ENCODE measurements at places on chromosomes 6 and 20.

GRCh38 chr6:147941143-147941542 lies 401.5 kb upstream of the SASH1 start:
- no peak for DNase-seq

GRCh38 chr6:109373762-109374161 lies 8.5 kb downstream of the CD164 start:
- no peak for DNase-seq

DNA sequence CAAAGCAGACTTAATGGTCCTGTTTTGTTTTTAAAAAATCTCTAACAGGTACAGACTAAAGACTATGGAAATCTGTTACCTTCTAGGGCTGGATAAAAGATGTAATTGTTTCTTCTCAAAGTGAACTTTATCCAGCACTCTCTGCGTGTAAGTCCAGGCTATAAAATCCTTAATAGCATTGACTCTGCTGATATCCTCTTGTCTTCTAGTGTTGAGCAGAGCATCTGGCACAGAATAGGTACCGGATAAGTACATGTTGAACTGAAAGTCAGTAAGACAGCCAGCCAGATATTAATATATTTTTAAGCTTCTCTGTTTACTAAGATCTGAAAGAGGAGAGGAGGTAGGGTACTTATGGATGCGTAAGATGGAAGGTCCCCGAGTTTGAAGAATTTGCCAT lies 262.3 kb downstream of the TBC1D7 start:
- DNase-seq, result no peak

GRCh38 chr20:32162351-32162750 lies 45.2 kb downstream of the PLAGL2 start:
- no peak for DNase-seq

DNA sequence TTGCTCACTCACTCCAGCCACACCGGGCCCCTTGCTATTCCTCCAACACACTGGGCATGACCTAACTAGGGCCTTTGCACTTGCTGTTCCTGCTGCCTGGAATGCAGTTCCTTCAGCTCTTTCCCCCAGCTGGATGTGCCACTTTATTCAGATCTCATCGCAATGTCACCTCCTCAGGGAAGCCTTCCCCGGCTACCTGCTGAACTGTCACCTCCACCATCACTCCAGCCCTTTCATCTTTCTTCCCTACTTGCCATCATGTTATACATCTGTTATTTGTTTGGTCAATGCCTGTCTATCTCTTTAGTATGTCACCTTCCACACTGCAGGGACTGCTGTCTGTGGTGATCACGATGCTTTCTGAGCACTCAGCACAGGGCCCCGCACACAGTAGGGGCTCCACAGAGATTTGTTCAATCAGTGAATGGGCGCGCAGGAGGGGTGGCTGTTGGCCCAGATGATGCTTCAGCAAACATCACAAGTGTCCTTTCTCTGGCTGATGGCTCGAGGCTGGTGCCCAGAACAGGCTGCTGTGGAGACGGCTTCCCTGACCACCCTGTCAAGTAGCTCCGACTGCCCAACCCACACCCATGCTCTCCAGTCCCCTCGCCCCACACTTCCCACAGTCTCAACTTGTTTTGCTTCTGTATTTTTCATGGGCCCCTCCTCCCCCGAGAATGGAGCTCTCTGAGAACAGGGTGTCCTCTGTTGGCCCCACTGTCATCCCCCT lies 31.8 kb downstream of the CEBPB start:
- DNase-seq, result no peak

GRCh38 chr6:126361832-126362440 lies 22.0 kb downstream of the CENPW start:
- DNase-seq, result no peak

DNA sequence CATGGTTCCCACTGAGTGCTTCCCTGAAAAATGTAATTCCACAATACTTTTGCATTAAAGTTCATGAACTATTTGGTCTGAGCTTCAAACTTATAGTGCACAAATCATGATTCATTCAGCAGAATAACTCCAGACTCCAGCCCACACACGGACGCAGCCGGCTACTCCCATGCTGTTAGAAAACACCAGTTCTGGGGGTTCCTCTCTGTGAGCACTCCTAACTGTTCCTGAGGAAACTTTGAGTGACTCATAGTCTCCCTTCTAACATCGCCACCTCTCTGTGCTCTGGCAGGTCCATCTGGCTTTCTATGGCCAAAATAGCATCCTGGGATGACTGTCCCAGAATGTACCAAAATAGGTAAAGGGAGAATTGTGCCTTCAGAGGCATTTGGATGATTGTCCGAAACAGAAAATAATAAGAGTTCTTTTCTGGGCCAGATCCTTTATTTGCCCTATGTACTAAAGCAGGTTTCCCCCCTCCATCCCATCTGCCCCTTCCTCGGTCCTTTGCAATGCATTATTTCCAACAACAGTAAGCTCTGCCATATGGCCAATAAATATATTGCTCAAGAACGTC lies 32.3 kb upstream of the LY86 start:
- no peak for DNase-seq

DNA sequence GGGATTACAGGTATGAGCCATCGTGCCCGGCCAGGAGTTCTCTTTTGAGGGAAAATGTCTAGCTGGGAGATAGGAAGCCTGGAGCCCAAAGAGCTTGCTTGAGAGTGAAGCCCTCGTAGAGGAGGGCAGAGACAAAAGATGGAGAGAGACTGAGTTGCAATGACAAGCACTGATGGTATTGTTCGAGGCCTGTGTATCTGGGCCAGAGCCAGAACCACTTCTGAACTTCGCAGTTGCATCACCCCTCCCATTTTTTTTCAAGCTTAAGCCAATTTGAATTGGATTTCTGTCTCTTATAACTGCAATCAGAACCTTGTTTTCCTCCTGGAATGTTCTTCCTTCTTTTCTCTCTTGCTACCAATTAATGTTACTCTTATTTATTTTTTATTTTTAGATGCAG lies 83.1 kb downstream of the KCNB1 start:
- DNase-seq, result no peak

DNA sequence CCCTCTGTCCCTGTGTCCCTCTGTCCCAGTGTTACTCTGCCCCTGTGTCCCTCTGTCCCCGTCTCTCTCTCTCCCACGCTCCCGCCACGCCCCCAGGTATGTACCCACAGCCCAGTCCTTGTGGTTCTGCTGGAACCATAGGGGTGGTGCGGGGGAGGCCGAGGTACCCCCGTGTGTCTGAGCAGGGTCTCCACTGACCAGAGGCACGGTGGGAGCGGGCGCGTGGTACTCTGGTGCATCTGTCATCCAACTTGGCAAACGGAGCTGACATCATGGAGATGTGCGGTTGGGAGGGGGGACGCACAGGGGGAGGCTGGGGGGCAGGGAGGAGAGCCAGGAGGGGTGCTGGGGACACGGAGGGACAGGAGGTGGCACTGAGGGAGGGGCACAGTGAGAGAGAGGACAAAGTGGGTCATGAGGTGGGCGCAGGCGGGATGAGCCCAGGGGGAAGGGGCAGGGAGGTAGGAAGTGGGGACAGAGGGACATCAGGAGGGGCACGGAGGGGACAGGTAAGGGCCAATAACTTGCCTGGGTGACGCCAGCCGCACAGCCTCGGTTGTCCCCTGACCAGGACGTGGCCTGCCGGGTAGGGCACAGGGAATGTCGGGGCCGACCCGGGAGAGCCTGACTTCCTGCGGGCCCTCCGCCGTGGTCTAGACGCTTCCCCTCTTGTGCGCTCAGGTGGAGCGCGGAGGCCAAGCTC lies 163.6 kb upstream of the PDE10A start:
- DNase-seq, result no peak

GRCh38 chr6:11094411-11094851 lies 797 bp downstream of the SMIM13 start:
- DNase-seq, result no peak

GRCh38 chr6:146111881-146112450 lies 83.1 kb downstream of the GRM1 start:
- no peak for DNase-seq

DNA sequence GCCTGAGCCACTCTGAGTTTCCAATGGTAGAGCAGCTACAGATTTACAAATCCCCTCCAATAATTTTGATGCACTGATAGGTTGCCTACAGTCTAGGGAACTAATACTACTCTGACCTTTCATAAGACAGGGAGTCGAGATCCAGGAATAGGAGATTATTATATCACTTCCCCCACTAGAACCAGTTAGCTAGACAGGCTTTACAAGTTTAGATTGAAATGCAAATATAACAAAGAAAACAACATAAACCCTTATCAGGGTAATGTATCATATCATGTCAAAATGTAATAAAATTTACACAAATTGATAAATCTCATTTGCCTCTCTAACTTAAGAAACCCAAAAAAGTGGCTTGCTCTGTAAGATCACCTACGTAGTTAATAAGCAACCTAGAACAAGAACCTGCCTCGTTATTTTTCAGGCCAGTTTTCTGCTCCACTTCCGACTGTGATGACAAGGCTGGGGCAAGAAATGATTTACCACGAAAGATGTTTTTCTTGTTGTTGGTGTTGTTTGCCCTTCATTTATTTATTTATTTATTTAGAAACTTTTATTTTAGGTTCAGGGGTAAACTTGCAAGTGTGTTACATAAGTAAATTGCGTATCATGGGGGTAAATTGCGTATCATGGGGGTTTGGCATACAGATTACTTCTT lies 504.2 kb upstream of the ID4 start:
- DNase-seq, result no peak

DNA sequence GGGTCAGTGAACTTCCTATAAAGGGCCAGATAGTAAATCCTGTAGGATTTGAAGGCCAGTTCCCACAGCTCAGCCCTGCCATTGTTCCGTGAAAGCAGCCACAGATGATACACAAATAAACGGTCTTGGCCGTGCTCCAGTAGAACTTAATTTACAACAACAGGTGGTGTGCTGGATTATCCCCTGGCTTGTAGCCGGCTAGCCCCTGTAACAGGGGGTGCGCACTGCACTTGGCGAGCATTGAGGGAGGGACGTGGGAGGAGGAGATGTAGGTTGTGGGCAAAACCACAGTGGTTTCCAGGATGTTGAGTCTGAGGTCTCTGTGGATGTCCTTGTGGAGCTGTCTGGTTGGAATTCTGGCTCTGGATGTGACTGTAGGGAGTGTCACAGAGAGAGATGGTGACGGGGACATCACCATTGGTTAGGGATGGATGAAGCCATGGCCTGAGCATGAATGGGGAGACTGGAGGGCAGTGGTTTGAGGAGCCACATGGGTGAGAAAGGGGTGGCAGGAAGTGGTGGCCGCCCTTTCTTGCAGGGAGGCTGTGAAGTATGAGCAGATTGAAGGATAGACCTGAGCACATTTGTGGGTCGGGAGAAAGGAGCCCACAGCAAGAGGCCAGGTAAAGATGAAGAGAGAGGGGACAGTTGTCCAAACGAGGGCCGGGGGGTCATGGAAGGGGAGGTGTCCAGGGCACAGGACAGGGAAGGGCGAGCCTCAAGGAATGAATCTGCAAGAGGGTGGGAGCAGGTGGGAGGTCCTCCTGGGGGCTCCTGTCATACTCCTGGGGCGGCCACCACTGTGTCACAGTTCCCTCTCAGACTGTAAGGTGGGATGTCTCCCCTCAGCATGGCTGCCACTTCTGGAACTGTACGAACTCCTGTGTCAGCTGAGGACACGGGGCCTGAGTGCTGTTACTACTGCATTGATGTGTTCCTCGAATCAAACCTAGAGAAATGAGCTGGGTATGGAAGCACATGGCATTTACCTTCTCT lies 53.6 kb downstream of the CDH26 start:
- DNase-seq, result no peak

GRCh38 chr20:47551841-47552240 lies 50.2 kb downstream of the NCOA3 start:
- no peak for DNase-seq

GRCh38 chr6:81071121-81071520 lies 681.4 kb downstream of the TENT5A start:
- DNase-seq, result no peak

DNA sequence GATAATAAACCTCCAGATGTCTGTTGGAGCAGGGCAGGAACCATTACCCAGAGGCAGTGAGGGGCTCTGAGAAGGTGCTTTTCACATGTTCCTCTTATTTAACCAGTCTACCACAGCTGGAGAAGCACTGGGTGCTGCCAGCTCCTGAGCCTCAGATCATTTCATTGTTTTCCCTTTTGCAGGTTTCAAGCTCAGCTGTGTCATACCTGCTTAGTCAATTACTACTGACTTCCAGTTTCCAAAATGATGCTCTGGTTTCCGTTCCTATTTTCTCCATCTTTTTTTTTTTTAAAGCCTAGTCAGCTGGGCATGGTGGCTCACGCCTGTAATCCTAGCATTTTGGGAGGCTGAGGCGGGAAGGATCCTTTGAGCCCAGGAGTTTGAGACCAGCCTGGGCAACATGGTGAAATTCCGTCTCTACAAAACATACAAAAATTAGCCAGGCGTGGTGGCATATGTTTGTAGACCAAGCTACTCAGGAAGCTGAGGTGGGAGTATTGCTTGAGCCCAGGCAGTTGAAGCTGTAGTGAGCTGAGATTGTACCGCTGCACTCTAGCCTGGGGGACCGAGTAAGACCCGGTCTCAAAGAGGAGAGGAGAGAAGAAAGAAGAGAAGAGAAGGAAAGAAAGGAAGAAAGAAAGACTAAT lies 6.7 kb downstream of the FLOT1 start:
- DNase-seq, result no peak

DNA sequence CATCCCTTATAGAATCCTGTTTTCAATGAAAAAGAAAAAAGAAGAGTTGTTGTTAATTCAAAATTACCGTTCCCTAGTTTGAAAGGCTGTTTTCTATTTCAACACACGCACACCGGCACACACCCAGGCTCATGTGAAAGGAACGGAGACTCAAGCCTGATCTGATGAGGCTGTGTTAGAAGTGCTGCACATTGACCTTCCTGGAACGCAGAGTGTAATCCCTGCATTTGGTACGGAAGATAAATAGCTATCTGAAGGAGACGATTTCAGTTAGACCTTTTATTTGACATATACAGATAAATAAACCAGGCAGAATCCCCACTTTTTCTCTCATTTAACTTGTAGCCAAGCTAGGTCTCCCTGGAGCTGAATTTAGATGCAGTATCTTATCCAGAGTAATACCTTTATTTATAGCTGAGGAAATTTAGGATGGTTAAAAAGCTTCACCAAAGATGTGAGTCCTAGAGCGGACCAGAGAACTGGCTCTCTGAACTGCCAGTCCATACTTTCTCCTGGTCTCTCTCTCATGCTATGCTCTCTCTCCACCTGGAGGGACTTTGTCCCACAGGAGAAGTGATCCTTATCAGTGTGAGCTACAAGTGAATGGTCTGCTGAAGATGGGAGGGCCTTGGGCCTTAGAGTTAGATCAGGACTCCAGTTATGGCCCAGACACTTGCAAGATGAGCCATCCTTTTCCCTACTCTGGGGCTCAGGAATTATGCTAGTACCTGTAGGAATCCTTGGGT lies 30.6 kb downstream of the MAP3K4 start:
- no peak for DNase-seq

GRCh38 chr6:137995371-137995770 lies 111.8 kb downstream of the PERP start:
- no peak for DNase-seq

- no peak for DNase-seq
Measured at GRCh38 chr6:81063891-81064290, 688.6 kb downstream of the TENT5A start.

DNA sequence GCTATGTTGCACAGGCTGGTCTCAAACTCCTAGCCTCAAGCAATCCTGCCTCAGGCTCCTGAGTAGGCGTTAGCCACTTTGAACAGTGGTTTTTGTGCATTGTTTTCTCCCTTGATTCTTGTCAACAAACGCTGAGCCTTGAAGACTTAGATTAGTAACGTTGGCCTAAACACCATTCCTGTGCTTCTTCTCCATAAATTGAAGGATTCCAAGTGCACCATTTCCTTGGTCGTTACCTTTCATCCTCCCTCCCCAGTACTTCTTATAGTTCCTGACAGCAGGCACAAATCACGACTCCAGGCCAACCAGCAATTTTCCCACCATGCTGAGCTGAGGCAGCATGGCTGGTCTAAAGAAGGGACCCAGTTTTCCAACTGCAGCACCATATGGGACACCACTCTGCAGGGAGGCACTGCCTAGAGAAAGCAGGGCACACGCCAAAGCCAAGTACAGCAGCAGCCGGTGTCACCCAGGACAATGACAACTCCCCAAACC lies 8.9 kb downstream of the RPS10 start:
- DNase-seq, result no peak
